Activated CD4-positive, CD25-positive, alpha-beta regulatory T cell treated with anti-CD3 and anti-CD28 coated beads, Interleukin-2, amount 50 U/mL, for 72 hours (primary cell): ENCODE measurements at places on chromosomes 5 and 9.
A peak's percentile ranks its signal among the peaks of the same experiment; 100 is the strongest.

- no peak for DNase-seq
Observed at GRCh38 chr5:95935553-95936100, 26.0 kb downstream of the ELL2 start.

DNA sequence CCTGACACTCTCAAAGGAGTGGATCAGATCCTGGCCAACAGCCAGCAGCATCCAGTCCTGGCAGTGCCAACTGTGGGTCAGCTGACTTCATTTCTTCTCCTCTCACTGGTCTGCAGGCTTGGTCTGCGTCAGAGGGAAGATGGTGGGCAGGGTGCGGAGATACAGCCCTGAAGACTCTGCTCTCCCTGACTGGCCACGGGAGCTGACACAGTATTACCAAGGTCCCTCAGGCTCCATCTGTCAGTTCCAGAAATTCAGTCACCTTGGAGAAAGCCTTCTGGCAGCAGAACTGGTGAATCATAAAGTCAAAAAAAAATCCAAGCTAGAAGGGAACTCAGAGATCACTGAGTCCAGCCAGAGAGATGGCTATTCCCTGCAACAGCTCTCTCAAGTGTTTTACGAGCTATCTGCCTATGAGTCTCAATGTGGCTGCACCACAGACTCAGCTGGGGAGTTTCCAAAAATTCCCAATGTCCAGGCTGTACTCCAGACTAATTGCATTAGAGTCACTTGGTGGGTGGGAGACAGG lies 27.9 kb downstream of the C1QTNF2 start:
- DNase-seq, result no peak

GRCh38 chr5:132093271-132093670 lies 19.7 kb downstream of the CSF2 start:
- DNase-seq, result no peak

DNA sequence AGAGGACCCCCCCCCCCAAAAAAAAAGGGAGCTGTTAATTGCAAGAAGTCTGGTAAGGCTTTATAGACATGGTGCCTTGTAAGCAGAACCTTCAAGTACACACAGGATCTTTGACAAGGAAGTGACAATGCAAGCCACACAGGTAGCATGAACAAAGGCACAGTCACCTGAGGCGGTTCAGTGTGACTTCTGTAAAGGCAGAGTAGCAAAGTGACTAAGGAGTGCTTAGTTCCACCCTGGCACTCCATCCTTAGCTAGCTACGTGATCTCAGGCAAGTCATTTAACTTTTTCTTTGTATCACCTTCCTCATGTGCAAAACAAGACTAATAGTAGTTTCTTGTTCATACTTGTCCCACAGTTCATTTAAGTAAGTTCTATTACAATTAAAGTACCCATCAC lies 282.0 kb downstream of the PRELID2 start:
- DNase-seq, result no peak

GRCh38 chr5:80796846-80797245 lies 142.1 kb upstream of the DHFR start:
- no peak for DNase-seq

GRCh38 chr5:144179226-144179625 lies 8.6 kb downstream of the KCTD16 start:
- no peak for DNase-seq

- DNase-seq, result no peak
Observed at GRCh38 chr5:14915291-14915952, 43.8 kb upstream of the ANKH start.

GRCh38 chr5:1673042-1673677 lies 126.5 kb downstream of the MRPL36 start:
- DNase-seq, result no peak

- DNase-seq, result peak; percentile 37
Observed at GRCh38 chr5:76547242-76547890, 75.8 kb downstream of the F2RL2 start.

GRCh38 chr9:31347082-31347617 lies 1037.3 kb upstream of the ACO1 start:
- no peak for DNase-seq

DNA sequence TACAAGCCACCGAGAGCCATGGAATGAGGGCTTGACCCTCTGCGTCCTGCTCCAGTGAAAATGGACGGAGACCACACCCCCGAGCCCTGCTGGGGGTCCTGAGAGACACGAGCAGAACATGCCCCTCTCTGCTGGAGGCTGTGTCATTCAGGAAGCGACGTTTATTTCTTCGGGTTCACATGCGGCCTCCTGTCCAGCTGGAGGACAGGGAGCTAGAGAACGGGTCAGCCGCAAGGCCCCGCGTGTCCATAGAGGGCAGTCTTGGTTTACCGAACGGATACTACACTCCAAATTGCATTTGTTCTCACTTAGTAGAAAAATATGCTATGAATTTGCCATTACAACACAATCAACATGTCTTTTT lies 36.1 kb downstream of the MRPL36 start:
- DNase-seq, result no peak

- DNase-seq, result no peak
Observed at GRCh38 chr9:114830546-114830945, 24.7 kb upstream of the TNFSF15 start.

GRCh38 chr9:96720435-96720834 lies 57.5 kb downstream of the ZNF510 start:
- no peak for DNase-seq
